Daoy (cell line): ENCODE measurements at places on chromosomes 12 and 14. TPM values are rescaled to one million over a fixed set of nuclear protein-coding genes. Genes with fewer than 3 reads are reported as not detected.

DNA sequence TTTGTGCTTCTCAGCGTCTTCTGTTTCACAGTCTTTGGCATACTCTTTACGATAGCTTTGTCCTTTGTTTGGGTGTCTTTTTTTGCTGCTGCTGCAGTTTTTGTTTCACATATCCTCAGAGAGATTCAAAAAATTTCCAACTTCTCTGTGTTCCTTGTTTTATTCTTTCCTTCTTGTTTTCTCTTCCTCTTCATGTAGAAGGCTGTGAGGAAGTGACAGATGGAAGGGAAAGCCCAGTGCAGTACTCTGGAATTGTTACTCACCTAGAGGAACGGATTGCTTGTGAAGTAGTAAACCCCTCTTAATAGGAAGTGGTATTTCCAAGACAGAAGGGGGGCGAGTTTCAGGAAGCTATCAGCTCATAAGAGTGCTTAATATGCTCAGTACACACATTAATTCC, 1.7 kb downstream of the CREBL2 start:
- no peak for DNase-seq

GRCh38 chr14:90900476-90901083, 84.3 kb upstream of the TTC7B start:
- DNase-seq, result no peak

DNA sequence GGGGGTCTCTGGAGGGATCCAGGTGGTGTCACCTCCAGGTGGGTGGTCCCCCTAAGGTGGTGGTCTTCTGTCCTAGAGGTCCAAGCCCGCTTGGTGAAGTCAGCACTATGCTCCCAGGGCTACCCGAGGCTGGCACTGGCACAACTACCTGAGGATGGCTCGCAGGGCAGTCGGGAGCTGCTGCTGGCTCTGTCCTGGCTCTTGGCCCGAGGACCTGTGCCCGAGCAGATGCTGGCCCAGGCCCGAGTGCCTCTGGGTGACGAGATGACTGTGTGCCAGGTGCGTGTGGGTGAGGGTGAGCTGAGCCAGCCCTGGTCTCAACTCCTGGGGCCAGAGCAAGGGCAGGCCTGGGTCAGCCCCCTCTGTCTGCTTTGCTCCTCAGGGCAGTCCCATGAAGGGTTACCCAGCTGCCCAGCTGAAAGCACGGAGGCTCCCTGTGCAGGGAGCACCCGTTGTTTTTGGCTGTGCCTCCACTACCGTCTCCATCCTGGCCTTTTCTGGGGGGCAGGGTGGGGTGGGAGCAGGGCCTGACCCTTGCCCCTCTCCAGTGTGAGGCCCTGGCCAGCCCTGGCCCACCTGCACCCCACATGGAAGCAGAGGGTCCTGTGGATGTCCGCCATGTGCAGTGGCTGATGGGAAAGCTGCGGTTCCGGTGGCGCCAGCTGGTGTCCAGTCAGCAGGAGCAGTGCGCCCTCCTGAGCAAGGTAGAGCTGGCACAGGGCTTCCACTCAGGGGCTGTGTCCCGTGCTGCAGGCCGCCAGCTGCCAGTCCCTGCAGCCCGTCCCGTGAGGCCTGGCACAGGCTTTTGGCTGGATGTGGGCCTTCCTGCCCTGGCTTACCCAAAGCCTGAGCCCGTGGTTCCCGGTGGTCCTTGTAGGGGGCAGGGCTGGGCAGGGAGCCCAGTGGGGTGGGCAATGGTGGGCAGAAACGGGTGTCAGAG, 1.3 kb downstream of the TEDC1 start:
- DNase-seq, result no peak

DNA sequence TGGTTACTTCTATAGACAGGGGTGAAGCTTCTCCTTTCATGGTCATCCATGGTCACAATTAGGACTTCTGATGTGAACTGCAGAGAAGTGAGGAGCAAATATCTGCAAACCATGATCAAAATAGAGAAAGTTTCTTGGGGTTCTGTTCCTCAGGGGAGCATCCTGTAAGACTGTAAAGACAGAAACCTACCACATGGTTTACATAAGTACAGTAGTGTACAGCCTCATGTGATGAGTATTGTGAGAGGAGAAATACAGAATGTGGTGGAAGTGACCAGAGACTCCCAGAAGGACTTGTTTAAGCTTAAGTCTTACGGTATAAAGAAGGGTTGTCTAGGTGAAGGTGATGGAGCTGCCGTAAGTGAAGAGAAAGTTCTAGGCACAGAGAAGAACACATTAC, 484.7 kb downstream of the LRIG3 start:
- no peak for DNase-seq

GRCh38 chr12:4454315-4454860, 8.8 kb upstream of the FGF6 start:
- no peak for DNase-seq

GRCh38 chr14:102560458-102561261, 31.8 kb upstream of the RCOR1 start:
- DNase-seq, result no peak

GRCh38 chr12:11688379-11688778, 38.9 kb downstream of the ETV6 start:
- DNase-seq, result no peak

GRCh38 chr12:53056296-53056695, 6.4 kb downstream of the TNS2 start:
- no peak for DNase-seq

SMCO3 gene
- total RNA-seq, result 0.23 TPM in 1 of 2 replicates, not detected in the other

GRCh38 chr14:53701108-53701875, 255.3 kb downstream of the BMP4 start:
- DNase-seq, result no peak

SLC15A5 gene
- total RNA-seq, result not detected in 2 replicates

CELA1 gene
- not detected in 2 replicates for total RNA-seq

DPY19L2 gene
- 4.3 and 4.5 TPM in 2 replicates for total RNA-seq

SLC39A2 gene
- total RNA-seq, result not detected in 2 replicates

- DNase-seq, result no peak
Observed at GRCh38 chr14:66206554-66206953, 279.6 kb upstream of the CCDC196 start.

DNA sequence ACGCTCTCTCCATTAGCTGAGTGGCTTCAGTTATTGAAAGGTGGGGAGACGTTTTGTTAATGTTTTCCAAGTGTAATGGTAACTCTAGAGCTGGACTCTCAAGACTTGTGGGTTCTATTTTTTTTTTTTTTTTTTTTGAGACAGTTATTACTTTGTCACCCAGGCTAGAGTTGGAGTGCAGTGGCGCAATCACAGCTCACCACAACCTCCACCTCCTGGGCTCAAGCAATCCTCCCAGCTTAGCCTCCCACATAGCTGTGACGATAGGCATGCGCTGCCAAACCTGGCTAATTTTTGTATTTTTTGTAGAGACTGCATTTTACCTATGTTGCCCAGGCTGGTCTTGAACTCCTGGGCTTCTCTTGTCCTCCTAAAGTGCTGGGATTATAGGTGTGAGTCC, 26.2 kb downstream of the ATF1 start:
- peak; percentile 20 for DNase-seq

DNA sequence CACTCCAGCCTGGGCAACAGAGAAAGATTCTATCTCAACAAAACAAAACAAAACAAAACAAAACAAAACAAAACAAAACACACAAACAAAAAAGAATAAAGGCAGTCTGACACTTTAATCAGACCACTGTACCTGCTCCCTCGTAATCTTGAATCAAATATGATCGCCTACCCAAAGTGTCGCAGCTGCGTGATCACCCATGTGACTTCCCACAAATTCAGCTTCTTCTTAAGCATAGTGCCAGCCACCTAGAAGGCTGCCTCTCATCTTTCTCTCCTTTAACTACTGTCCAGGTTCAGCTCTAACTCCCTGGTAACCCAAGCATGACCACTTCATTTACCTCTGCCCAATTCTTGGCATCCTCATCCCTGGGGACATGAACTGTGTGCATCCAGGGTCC, 37.4 kb downstream of the FMNL3 start:
- no peak for DNase-seq

ITGB7 gene
- 0.03 and 0.34 TPM in 2 replicates for total RNA-seq

- DNase-seq, result no peak
Observed at GRCh38 chr12:120266180-120266870, 795 bp upstream of the PXN start.

GRCh38 chr12:8985213-8985754, 4.1 kb upstream of the KLRG1 start:
- DNase-seq, result no peak

DNA sequence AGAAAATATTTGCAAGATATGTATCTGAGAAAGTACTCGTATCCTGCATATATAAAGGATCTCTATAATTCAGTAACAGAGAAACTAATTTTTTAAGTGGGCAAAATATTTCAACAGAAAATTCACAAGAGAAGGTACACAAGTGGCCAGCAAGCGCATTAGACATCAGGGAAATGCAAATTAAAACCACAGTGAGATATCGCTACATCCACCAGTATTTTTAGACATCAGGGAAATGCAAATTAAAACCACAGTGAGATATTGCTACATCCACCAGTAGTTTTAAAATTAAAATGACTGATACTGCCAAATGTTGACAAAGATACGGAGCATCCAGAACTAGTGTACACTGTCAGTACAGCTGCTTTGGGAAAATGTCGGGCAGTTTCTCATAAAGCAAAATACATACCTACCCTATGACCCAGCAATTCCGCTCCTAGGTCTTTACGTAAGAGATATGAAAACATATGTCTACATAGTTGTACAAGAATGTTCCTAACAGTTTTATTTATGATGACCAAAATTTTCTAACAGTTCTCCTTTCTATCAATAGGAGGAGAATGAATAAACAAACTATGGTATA, 2.8 kb upstream of the KCNK13 start:
- no peak for DNase-seq

CIDEB gene
- 0.06 TPM in 1 of 2 replicates, not detected in the other for total RNA-seq

- DNase-seq, result no peak
Observed at GRCh38 chr14:80627745-80628144, 313.8 kb downstream of the CEP128 start.

ANKS1B gene
- 26.4 and 36.8 TPM in 2 replicates for total RNA-seq

KLRD1 gene
- total RNA-seq, result 0.29 TPM in 1 of 2 replicates, not detected in the other

DNA sequence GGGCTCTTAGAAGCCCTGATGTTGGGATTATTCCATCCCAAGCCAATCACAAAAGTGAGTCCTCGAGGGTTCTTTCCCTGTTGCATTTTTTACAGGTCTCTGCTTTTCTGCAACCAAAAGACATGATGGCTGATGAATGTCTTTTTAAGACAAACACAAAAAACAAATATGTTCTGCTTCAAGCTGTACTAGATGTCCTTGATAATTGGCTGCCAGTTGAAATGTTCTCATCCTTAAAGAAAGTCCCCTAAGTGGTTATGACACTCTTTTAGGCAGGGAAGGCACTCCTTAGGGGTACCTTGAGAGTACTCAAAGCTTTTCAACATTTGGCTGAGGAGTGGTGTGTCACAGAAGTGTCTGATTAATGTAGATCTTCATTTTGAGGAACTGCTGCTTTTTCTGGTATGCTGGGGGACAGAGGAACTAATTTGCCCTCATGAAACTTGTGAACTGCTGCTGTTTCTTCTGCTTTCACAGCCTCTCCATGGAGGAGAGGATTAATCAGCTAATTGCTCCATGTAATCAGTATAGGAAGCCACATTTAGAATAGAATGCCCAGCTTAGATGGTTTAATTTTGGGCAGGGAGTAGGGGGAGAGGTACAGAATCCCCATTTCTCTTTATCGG, 22.8 kb upstream of the IGF1 start:
- no peak for DNase-seq

NAP1L1 gene
- total RNA-seq, result 324 and 464 TPM in 2 replicates

DNA sequence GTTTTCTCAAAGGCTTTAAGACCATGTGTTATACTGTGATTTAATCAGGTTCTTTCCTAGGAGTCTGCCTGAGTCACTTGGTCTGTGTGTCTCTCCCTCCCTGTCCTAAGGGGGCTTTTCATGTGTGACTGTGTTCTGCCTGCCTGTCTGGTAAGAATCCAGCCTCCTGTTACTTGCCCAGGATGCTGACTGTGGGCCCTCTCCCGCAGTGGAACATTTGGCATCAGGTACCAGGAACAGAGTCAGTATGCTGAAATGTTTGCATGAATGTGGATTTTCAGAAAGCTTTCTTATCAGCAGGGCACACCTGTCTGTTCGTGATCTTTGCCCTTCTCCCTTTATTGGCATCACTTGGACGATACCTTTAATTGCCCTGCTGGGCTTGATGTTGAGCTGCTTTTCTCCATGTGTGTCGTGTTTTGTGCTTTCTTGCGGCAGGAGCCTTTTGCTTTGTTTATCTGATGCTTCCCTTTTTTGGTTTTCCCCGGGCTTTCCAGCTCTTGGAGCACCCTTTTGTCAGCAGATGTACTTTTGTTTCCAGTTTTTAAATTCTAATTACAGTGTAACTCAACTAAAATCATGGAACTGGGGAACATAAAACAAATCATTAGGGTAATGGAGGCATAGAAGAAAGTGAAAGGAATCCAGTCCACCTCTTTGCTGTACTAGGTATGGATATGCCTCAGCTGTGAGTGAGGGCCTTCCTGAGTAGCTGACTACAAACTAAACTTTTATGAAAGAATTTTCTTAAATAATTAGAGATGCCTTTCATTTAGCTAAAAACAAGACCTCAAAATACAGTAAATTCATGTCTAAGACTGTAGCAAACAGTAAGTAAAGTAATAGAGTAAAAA, 72.5 kb downstream of the TRAF3 start:
- no peak for DNase-seq

- DNase-seq, result no peak
Observed at GRCh38 chr12:29116414-29116813, 32.7 kb upstream of the FAR2 start.

- DNase-seq, result no peak
Observed at GRCh38 chr12:57097554-57097835, 8.6 kb downstream of the NAB2 start.

- DNase-seq, result peak; percentile 69
Observed at GRCh38 chr12:11822081-11822834, 172.8 kb downstream of the ETV6 start.

CPNE6 gene
- total RNA-seq, result not detected in 2 replicates

GRCh38 chr12:6326316-6327228, 15.3 kb downstream of the TNFRSF1A start:
- peak; percentile 58 for DNase-seq

KLHL33 gene
- not detected in 2 replicates for total RNA-seq

DNA sequence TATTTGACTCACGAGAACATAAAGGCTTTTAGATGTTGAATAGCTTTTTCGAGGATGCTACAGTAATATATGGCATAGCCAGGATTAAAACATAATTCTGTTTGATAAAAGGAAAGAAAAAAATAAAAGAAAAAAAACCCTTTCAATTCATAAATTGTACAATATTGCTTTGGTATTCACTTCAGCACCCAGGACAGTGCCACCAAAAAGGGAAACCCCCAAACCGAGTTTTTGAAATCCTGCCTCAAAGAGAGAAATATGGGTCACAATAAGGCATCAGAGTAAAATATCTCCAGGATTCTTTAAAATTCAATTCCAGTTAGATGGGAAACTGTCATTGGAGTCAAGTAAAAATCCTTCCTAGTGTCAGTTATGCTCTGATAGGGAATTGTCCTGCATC, 551.2 kb upstream of the SEL1L start:
- no peak for DNase-seq

DNA sequence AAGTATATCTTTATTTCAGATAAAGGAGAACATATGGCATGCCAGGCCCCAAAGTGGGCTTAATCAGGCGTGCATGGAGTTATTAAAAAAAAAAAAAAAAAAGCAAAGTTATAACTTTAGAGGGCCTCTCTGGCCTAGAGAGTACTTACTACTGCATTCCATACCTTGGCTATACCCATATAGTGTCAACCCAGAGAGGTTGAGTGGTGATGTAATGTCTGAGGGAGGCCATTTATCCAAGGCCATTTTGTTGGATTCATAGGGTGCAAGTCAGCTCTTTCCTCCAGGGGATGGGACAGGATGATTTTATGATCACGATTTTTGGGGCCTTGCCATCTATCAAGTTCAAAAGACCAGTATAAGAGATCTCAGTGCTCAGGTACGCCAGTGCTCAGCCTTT, 66.4 kb downstream of the DCAF5 start:
- DNase-seq, result no peak

FSCB gene
- total RNA-seq, result not detected in 2 replicates

GRCh38 chr12:19070341-19070740, 59.2 kb upstream of the PLEKHA5 start:
- DNase-seq, result no peak
